Right renal cortex interstitium (tissue), 3 donors: ENCODE measurements at places on chromosomes 6 and 20.

- no peak for DNase-seq
These were observed 1.7 kb downstream of the DIDO1 start for GRCh38 chr20:62924442-62925075.

GRCh38 chr6:19879663-19880062, 42.5 kb downstream of the ID4 start:
- no peak for DNase-seq

DNA sequence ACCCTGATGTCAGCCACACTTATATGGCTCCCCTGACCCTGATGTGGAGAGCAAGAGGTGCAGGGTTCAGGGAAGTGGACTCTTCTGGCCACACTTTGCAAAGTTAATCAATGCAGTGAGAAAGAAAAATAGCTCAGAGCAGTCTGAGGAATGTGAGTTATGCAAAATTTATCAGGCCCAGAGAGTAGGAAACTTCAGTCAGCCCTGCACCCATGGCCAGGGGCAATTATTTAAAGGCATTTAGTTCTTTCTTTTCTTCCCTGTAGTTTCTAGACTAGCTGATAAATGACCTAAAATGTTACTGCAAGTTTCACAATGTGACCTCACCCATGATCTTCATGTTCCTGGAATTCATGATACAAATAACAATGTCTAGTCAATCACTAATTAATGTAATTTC, 143.7 kb upstream of the GGTLC1 start:
- no peak for DNase-seq

DNA sequence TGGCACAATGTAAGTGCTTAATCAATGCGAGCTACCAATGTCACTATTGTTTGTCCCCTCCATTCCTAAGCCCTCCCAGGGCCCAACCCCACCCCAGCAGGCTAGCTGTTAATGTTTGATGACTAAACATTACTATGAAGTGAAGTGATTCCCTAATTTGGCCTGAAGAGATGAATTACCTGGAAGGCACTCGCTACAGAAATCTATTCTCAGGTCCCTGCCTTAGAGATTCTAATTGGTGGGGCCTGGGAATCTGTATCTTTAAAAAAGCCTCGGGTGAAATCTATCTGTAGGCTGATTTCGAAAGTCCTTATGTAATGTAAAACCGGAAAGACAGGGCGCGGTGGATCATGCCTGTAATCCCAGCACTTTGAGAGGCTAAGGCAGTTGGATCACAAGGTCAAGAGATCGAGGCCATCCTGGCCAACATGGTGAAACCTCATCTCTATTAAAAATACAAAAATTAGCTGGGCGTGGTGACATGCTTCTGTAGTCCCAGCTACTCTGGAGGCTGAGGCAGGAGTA, 16.9 kb upstream of the SNAI1 start:
- no peak for DNase-seq

DNA sequence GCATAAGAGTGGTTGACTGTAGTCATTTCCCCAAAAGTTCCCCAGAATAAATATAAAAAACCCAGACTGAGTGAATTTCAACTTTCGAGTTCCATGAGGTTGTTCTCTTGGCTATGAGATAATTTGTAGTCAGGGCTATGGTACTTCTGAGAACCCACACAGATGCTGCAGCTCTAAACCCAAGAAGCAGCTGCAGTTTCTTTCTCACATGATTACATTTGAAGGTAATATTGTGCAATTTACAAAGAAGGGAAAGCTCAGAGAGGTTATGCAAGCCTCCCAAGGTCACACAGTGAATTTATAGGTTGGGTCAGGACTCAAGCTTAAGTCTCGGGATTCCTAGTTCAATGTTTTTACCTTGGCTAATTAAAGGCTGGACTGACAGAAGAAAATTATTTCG, 29.7 kb upstream of the CD93 start:
- no peak for DNase-seq
